Activated CD8-positive, alpha-beta T cell treated with anti-CD3 and anti-CD28 coated beads for 36 hours (primary cell): ENCODE measurements at places on chromosomes 3 and 15. TPM values are rescaled to one million over a fixed set of nuclear protein-coding genes. Genes with fewer than 3 reads are reported as not detected.

DNA sequence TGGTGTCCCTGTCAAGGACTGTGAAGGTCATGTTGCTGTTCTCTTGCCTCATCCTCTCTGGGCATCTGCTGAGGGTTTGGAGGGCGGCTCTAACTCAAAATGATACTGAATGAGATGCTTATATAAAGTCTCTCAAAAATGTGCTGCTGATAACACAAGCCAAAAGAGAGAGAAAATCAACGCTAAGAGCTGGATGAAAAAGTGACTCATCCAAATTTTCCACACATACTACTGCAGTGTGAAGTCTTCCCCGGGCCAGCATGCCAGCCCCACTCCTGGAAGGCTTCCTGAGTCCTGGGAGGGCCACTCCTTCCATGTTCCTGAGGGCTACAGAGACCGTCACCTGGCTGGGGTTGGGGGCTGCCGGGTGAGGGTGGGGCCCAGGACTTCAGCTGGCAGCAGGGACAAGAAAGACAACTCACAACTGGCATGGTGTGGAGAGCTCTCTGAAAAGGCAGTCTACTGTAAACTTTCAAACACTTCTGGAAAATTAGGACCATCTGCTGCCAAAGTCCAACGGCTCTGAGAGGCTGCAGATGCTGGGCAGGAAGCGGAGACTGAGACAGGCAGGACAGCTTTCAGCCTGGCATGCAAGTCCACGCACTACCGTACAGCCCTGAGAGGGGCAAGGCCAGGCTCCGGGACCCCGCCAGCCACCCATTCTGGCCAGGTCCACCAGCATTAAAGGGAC is 200.3 kb downstream of the ADAMTS17 start:
- DNase-seq, result no peak

DNA sequence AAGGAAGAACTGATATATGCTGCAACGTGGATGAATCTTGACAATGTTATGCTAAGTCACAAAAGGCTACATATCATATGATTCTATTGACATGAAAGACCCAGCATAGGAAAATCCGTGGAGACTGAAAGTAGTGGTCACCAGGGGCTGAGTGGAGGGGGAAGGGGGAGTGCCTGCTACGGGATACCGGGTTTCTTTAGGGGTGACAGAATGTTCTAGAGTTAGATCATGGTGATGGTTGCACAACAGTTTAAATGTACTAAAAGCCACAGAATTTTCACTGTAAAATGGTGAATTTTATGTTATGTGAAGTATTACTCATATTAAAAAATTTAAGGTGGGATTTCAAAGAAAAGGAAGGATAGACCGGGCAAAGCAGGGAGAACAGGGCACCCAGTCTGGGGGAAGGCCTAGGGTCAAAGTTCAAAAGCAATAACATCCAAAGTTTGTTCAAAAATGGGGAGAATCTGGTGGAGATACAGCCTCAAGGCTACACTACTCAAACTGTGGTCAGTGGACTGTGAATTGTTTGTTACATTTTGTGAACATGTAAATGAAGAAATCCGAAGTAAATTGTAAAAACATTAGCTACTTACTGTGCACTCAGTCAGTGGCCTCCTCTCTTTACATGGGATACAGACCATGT is 74.2 kb upstream of the FNDC3B start:
- DNase-seq, result no peak

- DNase-seq, result no peak
Measured at GRCh38 chr3:37740471-37740870, 121.2 kb upstream of the CTDSPL start.

DNA sequence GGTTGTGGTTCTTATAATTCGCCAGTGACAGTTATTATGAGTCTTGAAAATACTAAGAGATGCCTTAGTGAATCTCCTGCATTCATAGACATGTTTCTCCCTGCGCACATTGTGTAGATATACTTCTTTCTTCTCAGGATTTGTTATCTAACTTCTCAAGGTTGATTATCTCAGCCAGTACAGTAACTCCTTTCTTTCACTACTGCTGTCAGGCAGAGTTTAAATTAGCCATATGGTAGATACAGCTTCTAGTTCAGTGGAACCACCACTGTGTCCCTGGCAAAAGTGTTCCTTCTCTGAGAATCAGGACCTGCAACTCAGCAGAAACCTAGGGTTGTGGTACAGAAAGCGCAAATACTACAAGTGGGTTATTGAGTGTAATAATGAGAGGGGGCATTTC is 175.0 kb upstream of the SGO1 start:
- no peak for DNase-seq

Gene ARL6IP5
- 74.2 TPM for total RNA-seq

Gene CLDN18
- not detected for total RNA-seq

Gene LRRC31
- total RNA-seq, result not detected

Gene CCR3
- not detected for total RNA-seq
